ENCODE measurements at places on chromosomes 3 and 15.
A peak's percentile ranks its signal among the peaks of the same experiment; 100 is the strongest.

DNA sequence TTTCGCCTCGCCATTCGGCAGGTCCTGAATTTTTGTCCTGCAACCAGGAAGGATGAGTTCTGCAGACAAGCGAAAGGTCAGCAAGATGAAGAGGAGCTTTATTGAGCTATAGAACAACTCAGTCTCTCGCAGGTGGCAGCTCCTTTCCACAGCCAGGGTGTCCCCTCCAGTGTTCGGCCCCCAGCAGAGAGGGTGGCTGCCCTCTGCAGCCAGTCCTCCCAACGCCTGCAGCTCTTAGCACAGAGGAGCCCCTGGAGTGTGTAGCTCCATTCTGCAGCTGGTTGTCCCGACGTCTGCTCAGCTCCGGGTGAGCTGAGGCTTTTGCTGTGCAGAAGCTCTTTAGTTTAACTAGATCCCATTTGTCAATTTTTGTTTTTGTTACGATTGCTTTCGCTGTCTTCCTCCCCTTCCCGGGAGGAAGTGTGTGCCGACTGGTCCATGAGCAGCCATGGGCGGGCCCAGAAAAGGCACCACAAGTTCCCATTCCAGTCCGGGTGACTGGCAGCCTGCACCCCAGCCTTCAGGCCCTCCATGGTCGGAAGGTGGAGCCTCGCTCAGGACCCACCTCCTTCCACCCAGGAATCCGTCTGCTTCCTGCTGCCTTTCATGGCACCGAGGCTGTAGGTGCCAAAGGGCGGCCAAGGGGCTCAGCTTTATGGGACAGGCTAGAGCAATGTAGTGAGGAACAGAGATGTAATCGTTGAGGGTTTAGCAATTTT lies 497.8 kb upstream of the CNTN4 start:
- DNase-seq: no peak

DNA sequence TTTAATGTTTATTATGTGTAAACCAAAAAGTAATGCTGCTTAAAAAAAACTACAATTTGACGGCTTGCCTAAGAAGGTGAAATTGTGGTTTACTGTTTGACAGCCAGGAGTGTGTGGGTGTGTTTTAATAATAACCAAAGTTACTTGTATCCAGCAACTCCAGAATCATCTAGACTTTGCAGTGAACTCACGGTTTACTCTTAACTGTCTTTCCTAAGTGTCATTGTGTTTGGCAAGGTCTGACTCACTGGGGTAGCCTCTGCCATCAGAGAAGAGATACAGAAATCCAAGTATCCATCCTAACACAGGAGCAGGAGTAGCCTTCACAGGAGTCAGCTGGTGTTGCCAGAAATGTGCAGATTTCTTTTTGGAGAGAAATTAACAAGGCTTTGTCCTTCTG lies 151.1 kb downstream of the CTNNB1 start:
- no peak for DNase-seq

DNA sequence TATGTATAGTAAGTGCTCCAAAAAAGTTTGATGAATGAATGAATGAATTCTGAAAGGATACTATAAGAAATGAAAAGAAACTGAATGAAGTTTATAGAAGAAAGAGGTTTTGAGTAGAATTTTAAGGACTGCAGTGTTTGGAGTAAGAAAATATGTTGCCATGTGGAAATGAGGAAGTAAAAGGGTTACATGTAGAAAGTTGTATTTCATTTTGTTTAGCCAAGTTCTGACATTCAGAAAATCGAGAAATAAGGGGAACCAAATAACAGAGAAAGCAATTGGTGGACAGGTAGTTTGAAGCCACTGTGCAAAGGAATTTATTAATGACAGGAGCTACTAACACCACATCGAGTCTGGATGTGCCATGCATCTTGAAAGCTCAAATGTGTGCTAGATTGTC lies 200.7 kb downstream of the SATB1 start:
- DNase-seq: no peak

DNA sequence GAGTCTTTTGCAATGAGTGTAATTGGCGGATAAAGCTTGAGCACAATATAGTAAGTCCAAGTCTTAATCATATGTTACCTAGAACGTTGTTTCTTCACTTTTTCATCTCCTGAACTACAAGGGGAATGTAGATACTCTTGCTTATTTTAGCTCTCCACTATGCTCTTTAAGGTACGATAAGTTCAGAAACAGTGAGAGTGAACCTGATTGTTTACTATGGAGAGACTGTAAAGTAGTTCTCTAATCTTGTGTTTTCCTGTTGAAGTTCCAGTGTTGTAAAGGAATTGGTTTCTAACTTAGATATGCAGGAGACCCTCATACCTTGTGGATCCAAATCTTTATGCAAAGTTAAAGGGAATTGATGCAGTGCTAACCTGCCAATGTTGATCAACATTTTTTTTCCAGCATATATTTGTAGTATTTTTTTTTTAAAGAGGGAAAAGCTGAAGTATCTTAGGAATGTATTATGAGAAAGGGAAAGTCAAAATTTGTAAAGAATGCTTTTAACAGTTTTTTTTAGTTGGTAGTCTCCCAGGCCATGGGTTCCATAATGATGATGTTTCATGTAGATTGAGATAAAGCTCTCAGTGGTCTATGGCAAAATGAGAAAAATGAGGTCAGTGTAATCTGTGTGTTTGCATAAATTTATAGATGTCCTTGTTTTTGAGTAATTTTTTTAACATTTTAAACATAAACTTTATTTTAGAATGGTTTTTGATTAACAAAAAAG lies 14.9 kb downstream of the ATP11B start:
- no peak for DNase-seq

GRCh38 chr3:8457039-8457438 lies 44.6 kb upstream of the LMCD1 start:
- no peak for DNase-seq

- DNase-seq: peak; percentile 23
Observed at GRCh38 chr15:60396958-60397771, 621 bp downstream of the ANXA2 start.

GRCh38 chr3:111246967-111247760 lies 175.5 kb downstream of the NECTIN3 start:
- DNase-seq: no peak

DNA sequence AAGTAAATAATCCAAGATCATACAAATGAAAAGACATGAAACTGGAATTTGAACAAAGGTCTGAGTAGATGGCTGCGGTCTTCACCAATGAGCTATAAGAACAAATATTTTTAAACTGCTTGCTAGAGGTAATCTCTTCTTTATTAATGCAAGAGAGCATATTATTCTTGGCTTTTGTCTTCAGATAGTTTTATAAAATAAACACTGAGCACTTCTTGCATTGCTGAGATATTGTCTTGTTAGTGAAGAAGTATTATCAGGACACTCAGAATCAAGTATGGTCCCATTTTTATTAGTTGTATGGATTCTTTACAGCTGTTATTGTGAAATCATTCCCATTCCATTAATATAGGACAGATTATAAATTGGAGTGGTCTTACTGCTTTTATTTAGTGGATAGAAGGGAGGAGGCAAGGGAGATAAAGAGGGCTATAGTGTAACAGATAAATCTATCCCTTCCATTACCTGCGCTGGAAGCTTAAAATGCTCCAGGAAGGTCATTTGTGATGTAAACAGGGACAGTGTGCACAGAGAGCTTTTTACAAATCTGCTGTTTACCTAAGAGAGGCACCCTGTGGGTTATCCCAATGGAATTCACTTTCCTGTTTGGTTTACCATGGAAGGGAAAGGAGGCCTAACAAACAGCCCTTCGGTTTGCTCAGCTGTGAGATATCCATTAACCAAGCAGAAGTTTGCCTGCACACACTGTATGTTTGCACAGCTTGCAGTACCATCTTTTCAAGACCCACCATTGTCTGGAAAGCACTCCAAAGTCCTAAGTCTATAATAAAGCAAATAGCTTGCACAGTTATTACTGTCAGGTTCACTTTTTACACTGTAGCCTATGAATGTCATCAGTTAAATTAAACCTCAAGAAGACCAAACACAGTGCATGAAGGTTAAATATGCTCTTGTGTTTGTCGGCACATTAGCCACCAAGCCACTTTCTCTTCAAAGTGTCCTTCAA lies 347.7 kb upstream of the TGFBR2 start:
- peak; percentile 96 for DNase-seq
